ENCODE measurements at places on chromosomes 4 and X. TPM values are rescaled to one million over a fixed set of nuclear protein-coding genes. Genes with fewer than 3 reads are reported as not detected.
A peak's percentile ranks its signal among the peaks of the same experiment; 100 is the strongest.

- H3K36me3 ChIP-seq = no peaks in the 10 kb centered on the region
- no peak for DNase-seq
Measured at GRCh38 chr4:146450524-146450923, 71.2 kb downstream of the SLC10A7 start.

DNA sequence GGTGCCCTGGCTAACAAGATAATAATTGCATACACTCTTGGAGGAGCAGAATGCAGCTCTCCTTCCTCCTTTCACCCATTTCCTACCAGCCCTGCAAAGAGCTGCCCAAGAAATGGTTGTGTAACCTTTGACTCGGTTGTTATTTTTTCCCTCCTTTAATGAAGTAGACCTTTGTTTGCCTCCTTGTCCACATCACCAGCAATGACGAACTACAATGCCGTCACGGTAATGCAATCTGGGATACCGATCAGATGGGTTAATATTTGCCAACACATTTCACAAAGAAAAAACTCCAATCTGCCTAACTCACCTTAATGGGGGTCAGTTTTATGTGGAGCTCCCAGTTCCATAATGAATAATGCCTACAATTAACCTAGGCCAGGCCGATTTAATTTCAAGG is 32.0 kb downstream of the GPRIN3 start:
- H3K4me3 ChIP-seq = no peak overlapping the region
- H3K36me3 ChIP-seq = no peaks in the 10 kb centered on the region
- no peak for DNase-seq
- no peaks in the 10 kb centered on the region for H3K4me1 ChIP-seq
- no peaks in the 10 kb centered on the region for H3K27me3 ChIP-seq

DNA sequence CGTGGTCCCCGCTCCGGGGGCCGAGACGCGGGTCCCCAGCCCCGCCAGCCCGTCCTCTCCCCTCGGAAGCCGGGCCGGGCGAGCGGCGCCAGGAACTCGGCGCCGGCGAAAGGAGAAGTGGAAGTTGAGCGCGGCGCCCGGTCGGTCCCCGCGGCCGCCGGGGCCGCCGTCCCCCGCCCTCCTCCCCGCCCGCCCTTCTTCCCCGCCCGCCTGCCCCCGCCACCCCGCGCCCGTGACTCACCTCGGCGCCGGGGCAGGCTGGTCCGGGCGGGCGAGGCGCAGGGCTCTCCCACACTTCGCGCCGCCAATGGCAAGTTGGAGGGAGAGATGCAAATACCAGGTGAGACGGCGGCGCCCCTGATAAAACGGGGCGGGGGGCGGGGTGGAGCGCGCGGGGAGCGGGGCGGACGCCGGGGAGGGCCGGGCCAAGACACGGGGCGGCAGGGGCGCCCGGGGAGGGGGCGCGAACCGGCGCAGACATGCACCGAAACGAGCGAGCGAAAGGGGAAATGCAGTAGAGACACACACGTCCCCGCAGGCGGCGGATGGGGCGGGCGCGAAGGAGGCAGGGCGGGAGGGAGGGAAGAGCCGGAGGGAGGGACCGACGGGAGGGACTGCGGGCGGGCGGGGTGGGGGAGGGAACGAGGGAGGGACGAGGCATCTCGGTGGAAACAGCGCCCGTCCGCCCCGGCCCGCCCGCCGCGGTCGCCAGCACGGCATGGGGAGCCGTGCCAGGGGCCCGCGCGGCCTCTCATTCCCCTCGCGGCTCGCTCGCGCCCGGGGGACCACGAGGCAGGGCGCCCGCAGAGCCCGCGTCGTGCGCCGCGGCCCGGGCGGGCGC is at the start of gene ELF4:
Gene ELF4 (minus strand): TSS at position 119 of the 841 bp plus-strand sequence. CDS start 29,167 bp downstream, outside the sequence.
- peak; percentile 39 for DNase-seq
- H3K27me3 ChIP-seq = no peaks in the 10 kb centered on the region
- no peak within 1 kb of the TSS for H3K4me3 ChIP-seq
- no peaks in the 10 kb centered on the region for H3K36me3 ChIP-seq

DNA sequence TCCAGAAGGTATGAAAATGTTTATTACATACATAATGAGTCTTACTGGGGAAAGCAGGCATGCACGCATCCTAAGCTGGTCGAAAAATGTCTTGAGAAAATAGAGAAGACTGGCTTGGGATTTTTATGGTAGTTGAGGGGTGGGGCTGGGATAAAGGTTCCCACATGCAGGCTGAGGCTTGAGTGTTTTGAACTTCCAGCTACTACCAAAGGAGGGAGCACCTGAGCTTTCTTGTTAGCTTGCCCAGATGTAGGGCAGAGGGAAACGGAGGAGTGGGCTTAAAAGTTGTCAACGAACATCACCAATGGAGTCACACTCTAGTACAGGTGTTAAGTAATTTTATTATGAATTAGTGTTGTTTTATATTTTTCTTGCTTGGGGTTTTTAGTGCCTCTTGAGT is 39.6 kb upstream of the SRPX start:
- no peak overlapping the region for H3K27ac ChIP-seq
- no peaks in the 10 kb centered on the region for H3K27me3 ChIP-seq
- H3K4me3 ChIP-seq = no peak overlapping the region
- no peak for DNase-seq
- no peaks in the 10 kb centered on the region for H3K4me1 ChIP-seq

DNA sequence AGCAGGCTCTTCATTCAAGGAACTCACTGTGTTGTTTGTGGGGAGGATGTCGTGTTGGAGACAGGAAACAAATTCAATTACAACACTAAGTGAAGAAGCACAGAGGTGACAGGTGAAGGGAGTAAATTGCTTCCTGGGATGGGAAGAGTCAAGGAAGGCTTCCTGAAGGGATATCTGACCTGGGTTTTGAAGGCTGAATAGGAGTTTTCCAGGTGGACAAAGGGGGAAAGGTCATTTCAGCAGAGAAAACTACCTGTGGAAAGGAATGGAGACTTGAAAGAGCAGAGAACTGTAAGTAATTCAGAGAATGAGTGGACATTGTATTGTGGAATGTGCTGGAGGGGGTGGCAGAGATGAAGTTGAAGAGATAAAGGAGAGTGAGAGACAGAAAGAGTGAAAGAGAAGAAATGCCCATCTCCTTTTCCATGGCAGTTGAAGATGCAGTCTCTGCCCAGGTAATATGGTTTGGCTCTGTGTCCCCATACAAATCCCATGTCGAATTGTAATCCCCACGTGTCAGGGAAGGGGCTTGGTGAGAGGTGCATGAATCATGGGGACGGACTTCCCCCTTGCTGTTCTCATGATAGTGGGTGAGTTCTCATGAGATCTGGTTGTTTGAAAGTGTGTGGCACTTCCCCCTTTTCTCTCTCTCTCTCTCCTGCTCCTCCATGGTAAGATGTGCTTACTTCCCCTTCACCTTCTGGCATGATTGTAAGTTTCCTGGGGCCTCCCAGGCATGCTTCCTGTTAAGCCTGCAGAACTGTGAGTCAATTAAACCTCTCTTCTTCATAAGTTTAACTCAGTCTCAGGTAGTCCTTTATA is 205.7 kb upstream of the BCOR start:
- H3K27ac ChIP-seq = no peak overlapping the region
- no peaks in the 10 kb centered on the region for H3K4me1 ChIP-seq
- H3K36me3 ChIP-seq = no peaks in the 10 kb centered on the region
- no peaks in the 10 kb centered on the region for H3K27me3 ChIP-seq

- H3K36me3 ChIP-seq = no peaks in the 10 kb centered on the region
- no peak overlapping the region for H3K27ac ChIP-seq
- H3K4me1 ChIP-seq = no peaks in the 10 kb centered on the region
- H3K4me3 ChIP-seq = no peak overlapping the region
- H3K27me3 ChIP-seq = no peaks in the 10 kb centered on the region
Measured at GRCh38 chrX:147679356-147680005, 232.2 kb upstream of the FMR1 start.

The KLB gene
- 31.0 TPM for total RNA-seq

The ADH4 gene
- total RNA-seq = 31.1 TPM
